ENCODE measurements at places on chromosomes 1 and 21.

DNA sequence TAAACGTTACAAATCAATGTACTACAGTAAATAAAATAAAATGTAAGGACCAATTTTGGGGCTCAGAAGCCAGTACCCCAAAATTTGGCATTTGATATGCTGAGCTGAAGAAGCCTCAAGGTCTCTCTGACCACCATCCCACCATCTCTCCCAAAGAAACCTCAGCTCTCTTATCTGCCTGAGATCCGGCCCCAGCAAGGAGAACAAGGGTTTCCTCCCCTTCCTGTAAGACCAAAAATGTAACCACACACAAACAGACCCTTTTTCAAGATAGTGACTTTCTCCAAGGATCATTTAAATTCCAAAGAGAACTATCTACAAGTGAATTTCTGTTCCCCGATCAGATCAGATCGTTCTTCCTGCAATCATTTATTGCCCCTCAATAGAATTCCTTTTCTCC, 68.1 kb upstream of the SLC45A1 start:
- DNase-seq: no peak

GRCh38 chr1:43137445-43138052, 34.5 kb downstream of the EBNA1BP2 start:
- DNase-seq: no peak

DNA sequence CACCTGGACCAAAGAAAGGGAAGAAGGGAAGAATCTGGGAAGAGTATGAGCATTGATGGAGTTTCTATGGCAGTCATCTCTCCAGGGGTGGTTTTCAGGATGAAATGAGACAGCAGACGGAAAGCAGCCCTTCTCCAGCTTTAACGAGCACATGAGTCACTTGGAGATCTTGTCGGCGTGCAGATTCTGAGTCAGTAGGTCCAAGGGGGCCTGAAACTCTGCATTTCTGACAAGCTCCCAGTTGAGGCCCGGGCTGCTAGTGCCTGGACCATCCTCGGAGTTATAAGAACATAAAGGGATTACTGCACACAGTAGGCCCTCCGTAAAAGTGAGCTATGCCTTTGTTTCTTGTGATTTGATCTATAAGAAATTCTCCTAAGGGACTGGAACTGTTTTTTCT, 17.6 kb downstream of the HSPG2 start:
- no peak for DNase-seq

DNA sequence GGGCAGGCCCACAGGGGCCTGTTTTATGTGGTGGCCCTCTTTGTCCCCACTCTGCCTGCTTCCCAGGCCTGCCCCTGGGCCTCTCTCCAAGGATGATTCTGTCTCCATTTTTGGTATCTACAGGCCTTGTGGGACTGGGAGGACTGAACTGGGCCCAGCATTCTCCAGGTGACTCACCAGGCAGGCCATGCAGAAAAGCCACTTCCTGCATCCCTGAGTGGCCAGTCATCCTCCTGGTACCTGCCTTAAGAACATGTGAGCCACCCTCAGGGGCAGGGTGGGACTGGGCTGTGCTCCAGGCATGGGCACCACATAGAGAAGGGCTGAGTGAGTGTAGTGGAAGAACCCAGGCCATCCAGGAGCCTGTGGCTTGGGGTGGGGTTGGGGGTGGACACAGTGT, 20.0 kb upstream of the BCAR3 start:
- no peak for DNase-seq

- no peak for DNase-seq
Observed at GRCh38 chr1:173473599-173474011, 3.5 kb upstream of the PRDX6 start.

DNA sequence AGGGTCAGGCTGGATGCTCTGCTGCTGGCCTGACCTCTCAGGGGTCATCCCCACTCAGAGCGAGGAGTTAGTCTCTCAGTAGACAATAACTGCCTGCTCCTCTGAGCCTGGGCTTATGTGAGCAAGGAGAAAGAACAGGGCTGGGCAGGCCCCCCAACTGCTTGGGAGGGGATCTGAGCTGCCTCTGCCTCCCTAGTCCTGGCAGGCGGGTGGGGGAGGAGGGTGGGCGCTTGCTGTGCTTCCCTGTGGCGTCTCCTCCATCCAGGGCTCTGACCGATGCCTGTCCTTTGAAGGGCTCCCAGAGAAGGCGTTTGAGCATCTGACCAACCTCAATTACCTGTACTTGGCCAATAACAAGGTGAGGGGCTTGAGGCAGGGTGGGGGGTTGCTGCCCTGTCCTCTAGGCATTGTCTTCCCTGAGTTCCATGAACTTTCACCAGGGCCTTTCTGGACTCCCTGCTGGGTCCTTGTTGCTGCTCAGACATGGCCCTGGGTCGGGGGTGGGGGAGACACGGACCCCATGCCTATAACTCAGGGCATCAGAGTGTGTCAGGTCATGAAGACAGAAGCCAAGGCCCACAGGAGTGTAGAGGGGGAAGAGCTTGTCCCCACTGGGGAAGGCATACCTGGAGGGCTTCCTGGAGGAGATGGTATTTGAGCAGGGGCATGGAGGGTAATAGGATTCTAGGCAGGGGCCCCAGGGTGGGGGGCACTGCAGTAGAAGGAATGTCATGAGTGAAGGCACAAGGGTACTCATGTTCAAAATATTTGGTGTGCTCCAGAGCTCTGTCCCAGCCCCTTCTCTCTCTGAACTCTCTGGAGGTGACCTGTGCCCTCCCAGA, 12.5 kb downstream of the PODN start:
- peak; percentile 2 for DNase-seq

DNA sequence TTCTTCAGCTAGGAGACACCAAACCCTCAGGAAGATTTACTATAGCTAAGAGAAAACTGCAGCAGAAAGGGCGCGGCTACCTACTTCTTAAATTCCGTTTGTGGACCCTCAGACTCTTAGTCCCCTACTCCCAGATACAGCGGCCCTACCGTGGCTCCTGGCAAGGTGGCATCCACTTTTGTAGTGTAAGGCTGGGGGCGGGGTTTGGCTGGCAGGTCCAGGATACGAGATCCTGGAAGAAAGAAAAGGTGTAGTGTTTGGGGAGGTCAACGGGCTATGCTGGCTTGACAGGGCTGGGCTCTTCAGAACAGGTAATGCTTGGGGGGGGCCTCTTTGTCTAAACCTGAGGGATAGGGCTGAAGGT, 280 bp downstream of the CREB3L4 start:
- DNase-seq: no peak
